ENCODE measurements at places on chromosomes 16 and 17.

DNA sequence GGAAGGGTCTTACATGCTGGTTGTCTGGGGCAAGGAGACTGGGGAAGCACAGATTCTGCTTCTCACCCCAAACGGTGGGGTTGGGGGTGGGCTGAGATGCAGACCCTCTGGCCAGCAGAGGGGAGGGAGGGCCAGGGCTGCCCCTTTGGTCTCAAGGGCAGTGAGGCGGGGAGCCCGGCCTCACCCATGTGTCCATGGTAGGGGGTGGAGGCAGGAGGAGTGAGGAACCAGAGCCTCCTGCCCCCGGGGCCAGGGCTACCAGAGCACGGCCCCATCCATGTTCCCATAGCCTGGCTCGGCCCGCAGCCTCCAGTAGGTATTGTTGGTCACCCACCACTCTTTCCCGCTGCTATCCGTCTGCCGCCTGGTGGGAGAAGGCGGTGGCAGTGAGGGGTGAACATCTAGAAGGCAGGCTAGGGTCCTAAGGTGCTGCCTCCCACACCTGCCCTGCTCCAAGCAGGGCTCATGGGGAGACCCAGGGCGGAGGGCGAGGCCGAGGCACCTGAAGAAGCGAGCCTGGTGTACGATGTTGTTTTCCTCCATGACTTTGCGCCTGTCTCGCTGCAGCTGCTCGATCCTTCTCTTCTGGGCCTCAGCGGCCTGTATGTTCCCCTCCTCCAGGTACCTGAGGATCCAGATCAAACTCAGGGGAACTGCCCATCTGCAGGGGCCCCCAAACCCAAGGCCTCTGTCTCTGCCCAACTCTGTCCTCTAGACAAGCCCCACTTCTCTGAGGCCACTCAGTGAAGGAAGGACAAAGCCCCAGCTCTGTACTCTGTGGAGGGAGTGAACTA lies 13.4 kb downstream of the OSBPL7 start:
- DNase-seq = no peak

GRCh38 chr16:27315333-27316037 lies 1.7 kb downstream of the IL4R start:
- DNase-seq = no peak

- DNase-seq = no peak
Observed at GRCh38 chr17:66957343-66957742, 7.2 kb upstream of the CACNG4 start.

DNA sequence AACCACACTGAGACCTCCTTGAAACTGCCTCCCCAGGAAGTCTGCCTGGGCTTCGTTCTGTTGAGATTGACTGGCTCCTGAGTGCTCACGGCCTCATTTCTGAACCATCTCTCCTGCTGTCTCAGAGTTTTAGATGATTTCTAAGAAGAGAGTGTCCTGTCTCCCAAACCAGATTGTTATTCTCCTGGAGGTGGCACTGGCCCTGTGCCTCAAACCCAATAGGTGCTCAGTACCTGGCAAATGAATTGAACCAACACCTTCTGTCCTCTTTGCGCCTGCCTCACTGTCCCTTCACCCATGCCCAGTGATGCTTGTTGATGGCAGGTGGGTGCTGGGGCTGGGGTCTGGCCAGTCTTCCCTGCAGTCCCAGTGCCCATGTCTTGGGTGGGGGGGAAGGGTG lies 36.3 kb upstream of the C1QL1 start:
- no peak for DNase-seq

DNA sequence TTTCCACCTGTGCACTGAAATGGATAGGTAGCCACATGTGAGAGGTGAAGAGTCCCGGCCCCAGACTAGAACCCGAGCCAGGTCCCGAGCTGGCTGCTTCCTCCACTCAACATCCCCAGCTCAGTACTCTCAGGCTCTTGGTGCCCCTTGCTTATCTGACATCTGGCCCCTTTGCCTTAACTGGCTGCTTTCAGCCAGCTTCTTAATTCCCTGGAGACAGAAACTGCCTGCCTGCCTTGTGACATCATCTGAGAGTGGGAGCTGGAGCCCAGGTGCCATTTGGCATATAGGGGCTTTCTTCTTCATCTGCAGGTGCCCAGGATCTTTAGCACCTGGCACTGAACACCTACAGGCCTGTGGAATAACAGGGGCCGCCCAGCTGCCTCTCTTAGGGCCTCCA lies 8.9 kb downstream of the CHAD start:
- no peak for DNase-seq

- DNase-seq = no peak
Observed at GRCh38 chr16:49754495-49755312, 101.2 kb downstream of the ZNF423 start.

- DNase-seq = no peak
Observed at GRCh38 chr17:36705283-36705795, 104.0 kb downstream of the MRM1 start.

DNA sequence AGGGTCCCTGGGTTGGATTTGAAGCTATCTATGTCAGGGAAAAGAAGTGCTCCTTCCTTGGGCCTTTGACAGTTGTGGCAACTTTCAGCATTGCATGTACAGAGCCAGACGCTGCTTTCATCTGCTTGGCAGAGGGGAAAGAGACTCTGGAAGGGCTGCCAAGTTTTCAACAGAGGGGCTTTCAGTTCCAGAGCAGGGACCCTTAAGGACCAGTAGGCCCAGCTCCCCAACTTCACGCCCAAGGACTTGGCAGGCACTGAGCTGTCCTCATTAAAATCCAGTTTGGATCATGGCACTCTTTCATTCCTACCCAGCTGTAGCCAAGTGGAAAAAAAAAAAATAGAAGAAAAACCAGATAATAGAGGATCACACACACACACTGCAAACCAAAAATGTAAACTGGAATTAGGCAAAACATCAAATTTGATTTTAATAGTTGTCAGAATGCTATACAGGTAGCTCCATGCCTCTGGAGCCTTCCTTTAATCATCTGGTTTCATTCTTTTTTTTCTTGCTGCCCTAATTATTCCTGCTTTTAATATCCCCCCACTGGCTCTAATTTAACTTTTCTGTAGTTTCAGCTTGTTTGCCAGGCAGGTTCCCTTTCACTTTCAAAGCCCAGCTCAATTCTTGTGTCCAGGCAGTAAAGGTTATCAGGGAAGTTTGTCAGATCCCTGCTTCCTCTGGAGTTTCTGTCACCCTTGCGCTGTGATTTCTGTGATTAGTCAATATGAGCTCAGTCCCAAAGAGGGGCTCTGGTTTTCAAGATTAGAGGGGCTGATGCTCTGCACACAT lies 702.6 kb upstream of the CDH8 start:
- DNase-seq = no peak

GRCh38 chr16:64841071-64841470 lies 280.8 kb downstream of the CDH11 start:
- DNase-seq = no peak

DNA sequence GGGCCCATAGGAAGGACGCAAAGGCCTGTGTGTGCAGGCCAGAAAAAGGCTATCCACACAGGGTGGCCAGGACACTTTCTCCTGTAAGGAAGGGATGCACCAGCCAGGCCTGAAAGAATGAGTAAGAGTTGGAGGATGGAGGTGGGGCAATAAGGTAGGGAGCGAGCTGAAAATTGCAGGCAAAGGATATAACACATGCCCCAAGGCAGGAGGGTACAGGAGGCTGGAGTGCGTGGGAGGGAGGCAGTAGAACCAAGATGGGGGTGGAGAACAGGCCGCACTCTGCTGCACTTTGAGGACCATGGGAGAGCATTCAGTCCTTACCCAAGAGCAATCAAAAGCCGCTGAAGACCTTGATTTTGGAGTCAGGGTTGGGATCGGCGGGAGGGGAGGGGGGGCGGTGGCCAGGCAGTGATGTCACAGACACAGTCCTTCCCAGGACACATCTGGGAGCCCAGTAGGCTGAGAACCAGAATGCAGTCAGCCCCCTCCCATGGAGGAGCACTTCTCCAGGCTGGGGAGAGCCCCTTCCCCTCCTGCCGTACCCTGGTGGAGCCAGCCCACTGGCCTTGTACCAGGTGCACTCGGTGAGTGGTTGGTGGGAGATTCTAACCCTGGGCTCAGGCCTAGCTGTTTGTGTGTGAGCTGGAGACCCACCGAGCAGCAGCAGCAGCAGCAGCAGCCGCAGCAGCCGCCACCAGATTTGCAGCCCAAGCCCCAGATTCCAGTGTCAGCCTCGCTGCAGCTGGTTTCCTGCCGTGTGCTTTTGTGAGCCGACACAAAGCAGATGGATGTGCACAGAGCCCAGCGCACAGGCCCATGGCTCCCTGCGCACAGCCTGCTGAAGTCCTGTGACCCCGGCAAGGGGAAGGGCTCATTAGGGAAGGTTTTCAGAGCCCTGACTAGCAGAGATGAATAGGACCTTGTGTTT lies 17.5 kb downstream of the ANKRD40 start:
- no peak for DNase-seq

DNA sequence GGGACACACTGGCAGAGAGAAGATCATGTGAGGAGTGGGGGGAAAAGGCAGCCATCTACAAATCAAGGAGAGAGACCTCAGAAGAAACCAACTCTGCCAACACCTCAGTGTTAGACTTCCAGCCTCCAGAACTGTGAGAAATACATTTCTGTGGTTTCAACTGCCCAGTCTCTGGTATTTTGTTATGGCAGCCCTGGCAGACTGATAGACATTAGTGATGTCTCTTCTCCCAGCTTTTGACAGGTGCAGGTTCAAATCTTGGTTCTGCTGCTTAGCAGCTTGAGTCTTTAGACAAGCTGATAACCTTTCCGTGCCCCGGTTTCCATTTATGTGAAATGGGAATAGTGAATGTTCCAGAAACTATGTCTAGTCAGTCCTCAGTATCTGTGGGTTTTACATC lies 199.5 kb downstream of the SNX29 start:
- no peak for DNase-seq

DNA sequence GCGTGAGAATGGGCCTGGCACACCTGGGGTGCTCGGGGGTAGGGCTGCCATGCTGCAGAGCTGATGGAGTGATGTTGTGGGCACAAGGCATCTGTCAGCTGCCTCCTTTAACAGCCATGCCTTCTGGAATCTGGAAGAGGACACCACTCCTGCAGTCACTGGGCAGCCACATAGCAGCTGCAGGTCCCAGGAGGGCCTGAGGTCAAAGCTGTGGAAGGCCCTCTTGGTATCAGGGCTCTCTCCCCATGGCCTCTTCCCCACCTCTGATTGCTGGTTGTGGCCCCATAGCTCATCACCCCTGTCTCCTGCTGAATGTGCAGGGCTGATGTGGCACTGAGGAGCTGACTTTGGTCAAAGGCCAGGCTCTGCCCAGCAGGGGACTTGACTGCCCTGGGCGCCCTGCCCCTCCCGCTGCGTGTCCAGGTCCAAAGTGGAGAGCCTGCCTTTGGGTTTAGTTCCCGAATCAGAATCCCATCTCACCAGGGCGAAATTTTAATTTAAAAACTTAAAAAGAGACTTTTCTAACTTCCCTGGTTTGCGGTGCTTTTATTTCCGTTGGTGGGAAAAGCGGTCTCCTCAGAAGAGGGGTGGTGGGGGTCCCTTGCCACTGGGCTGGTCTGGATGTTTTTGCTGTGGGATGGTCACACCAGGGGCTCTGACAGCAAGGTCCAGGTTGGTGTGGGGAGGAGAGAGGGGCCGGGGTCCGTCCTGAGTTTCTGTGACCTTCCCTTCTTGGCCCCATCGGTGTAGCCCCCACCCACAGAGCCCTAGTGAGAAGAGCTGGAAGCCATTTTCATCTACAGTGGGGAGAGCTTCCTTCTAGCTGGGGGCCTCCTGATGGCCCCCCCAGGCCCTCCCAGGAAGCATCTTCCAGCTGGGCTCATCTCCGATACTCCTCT lies 5.9 kb downstream of the UBALD2 start:
- no peak for DNase-seq

DNA sequence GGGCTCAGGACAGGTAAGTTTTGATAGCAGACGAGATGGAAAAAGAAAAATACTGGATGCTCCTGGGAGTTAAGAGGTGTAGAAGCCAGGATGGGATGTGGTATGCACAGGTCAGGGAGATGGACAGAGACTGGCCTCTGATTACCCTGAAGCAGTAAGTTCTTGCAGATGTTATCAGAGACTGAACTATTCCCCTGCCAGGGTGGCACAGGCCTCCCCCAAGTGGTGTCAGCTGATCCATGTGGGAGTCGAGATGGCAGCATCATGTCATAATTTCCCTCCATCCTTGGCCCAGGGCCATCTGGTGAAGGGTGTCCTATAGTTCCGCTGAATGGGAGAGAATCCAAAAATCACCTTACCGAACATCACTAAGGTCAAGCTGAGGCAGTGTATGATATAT lies 14.1 kb upstream of the NKD1 start:
- no peak for DNase-seq

- DNase-seq = no peak
Observed at GRCh38 chr16:68752602-68753001, 15.5 kb downstream of the CDH1 start.

GRCh38 chr16:80480664-80481063 lies 60.1 kb upstream of the DYNLRB2 start:
- no peak for DNase-seq

- DNase-seq = no peak
Observed at GRCh38 chr17:21524211-21524591, 148.0 kb downstream of the KCNJ12 start.

DNA sequence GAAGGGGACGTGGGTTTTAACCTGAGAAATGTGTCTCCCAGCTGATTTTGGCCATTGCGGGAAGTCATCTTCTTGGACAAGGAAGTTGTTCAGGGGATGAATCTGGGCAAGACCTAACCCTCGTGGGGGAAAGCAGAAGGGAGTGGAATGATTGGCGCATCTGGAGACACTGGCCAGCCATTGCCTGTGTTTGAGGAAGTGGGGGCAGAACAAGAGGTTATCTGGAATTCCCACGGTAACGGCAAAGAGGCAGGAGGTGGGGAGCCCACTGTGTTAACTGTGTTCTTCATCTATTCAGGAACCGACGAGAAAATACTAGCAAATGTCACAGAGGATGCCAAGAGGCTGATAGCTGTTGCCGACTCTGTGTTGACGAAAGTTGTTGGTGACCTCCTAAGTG lies 66.9 kb downstream of the RNF213 start:
- DNase-seq = no peak

DNA sequence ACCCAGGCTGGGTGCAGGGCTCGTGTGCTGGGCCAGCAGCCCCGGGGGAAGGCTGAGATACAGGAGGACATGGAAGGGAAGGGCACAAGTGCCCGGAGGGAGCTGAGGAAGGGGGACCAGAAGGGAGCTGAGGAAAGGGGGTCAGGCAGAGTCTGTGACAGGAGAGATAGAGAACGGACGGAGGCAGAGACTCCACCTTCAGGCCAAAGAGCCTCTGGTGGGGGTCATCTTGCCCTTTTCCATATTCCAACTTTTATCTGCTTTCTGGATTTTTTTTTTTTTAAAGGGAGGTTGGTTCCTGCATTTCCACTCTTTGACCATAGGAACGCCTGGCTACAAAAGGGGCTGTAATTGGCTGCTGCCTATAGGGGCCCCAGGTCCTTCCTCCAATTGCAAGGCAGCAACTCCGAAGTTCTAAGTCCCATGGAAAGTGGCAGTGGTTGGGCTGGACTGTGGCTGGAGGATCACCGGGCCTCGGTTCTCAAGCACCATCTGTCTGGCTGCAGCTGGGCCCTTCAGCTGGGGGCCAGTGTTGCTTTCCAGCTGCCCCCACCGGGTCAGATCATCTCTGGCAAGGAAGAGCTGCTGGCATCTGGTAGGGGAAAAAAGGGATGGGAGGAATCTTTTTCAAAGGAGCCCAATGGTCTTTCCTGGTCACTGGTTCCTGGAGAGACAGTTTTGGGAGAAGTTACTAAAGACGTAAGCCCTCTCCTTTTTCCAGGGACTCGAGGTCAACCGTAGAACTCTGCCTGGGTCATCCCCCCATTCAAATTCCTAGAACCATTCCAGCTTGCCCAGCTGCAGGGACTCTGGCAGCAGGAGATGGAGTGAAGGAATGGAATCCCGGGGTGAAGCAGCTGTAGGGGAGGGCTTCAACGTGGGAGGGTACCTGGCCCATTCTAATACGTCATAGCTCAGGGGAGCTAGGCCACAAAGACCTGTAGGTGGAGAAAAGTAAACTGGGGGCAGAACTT lies 13.1 kb upstream of the MRPS23 start:
- no peak for DNase-seq
